ENCODE measurements at places on chromosomes 3 and 15. TPM values are rescaled to one million over a fixed set of nuclear protein-coding genes. Genes with fewer than 3 reads are reported as not detected.

Gene PPARG
- 374 TPM for total RNA-seq

Gene GPR160
- 5.5 TPM for total RNA-seq

Gene HDGFL3
- total RNA-seq, result 35.3 TPM

Gene GLT8D1
- total RNA-seq, result 24.0 TPM

Gene CCR4
- total RNA-seq, result 0.69 TPM

Gene EPM2AIP1
- 9.6 TPM for total RNA-seq

Gene GXYLT2
- total RNA-seq, result 12.8 TPM

Gene CNTN3
- 2.2 TPM for total RNA-seq

Gene BTD
- total RNA-seq, result 44.2 TPM

Gene ITIH1
- total RNA-seq, result 0.94 TPM

Gene ZBBX
- total RNA-seq, result not detected

Gene NOX5
- 0.36 TPM for total RNA-seq

Gene BFSP2
- not detected for total RNA-seq

Gene PODXL2
- total RNA-seq, result 1.7 TPM

Gene CORO2B
- total RNA-seq, result 18.8 TPM

Gene CCDC80
- 278 TPM for total RNA-seq

Gene CCDC39
- total RNA-seq, result 0.38 TPM

Gene THPO
- total RNA-seq, result 0.93 TPM

Gene TNIK
- 12.8 TPM for total RNA-seq

DNA sequence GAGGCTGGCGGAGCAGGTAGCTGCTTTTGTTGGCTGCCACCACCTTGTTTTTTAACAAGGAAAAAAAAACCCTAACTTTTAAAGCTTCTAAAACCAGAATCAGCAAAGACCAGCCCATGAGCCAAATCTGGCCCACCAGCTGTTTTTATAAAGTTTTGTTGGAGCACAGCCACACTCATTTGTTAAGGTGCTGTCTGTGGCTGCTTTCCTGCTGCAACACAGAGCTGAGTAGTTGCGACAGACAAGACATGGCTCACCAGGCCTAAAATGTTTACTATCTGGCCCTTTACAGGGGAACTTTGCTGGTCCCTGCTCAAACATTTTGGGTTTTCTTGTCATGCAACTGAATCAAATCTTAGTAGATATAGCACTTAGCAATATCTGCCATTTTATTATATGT, 18.9 kb downstream of the EFCAB12 start:
- no peak for DNase-seq

- DNase-seq, result no peak
These were observed 570 bp upstream of the NEDD4 start for GRCh38 chr15:55993804-55994560.

- DNase-seq, result no peak
These were observed 81.9 kb upstream of the PLXND1 start for GRCh38 chr3:129688271-129688895.

GRCh38 chr3:38516669-38517068, 20.5 kb downstream of the EXOG start:
- DNase-seq, result no peak

DNA sequence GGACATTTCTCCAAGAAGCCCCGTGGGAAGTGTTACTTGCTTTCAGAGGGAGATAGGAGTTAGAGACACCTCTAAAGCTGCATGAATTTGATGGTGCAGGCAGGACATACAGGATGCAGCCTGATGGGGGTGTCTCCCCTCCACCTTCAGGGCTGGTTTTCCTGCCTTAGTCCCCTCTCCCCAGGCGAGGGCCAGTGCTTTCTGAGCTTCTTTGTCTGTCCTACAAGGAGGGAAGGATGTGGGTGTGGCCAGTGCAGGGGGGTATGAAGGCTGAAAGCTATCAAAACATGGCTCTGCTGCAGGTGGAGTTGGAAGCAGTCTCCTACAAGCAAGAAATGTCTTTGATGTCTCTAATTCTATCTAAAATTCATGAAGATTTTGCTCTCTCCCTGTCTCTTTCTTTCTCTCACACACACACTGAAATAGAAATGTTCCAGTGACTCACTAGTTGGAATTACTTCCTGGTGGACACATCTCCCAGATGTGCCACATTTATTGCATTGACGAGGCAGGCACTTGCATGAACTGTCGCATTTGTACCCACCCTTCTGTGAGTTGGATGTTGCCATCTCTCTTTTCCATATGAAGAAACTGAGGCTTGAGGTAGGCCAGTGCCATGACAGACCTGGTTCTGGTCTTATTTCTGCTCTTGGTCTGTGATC, 13.9 kb upstream of the PODXL2 start:
- no peak for DNase-seq

DNA sequence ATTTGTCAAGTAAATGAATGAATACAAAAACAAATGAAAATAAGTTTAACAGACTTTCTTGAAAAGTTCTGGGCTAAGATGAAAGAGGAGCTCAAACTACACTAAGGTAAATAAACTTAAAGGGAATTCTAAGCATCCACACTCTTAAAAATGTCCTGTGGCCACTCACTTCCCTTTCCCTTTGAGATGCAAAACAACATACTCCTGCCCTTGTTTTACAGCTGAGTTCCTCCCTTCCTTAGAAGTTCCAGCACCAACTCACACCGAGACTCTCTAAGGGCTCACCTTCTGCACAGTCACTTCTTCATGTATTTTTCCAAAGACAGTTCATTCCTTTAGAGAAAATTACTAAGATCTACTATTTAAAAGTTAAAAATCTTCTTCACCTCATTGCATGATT, 123.3 kb upstream of the CMC1 start:
- DNase-seq, result no peak

DNA sequence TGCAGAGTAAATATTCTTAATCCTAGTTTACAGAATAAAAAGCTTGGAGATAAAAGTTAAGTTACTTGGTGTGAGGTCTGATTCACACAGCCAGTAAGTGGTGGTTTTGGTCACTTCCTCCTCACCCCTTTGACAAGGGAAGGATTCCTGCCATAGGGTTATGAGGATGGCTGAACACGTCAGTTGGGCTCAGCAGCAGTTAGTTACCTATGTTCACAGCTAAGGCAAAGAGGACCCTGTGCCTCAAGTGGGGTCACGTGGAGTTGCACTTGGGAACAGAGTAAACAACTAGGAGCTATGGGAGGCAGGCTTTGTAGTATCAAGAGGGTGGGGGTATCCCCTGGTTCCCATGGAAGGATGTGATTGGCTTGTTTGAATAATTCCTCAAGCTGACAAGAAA, 232.2 kb downstream of the UBE2E2 start:
- no peak for DNase-seq

DNA sequence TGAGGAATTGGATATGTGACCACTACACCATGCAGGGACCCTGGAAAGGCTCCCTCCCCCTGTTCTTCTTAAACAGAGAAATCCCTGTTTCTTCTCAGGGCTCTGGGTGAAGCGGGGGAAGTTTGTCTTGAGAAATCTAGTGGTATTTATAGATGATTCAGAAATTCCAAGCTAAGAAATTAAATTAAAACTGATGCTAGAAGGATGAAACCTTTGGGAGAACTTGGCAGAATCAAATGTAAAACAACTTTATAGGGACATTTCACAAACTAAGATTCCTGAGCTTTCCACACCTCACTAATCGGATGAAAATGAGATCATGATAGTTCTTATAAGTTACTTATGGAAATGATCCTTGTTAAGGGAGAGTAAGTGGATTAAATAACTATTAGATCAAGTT, 54.2 kb downstream of the FBXL2 start:
- DNase-seq, result no peak

GRCh38 chr15:31326875-31327668, 437 bp downstream of the KLF13 start:
- no peak for DNase-seq

DNA sequence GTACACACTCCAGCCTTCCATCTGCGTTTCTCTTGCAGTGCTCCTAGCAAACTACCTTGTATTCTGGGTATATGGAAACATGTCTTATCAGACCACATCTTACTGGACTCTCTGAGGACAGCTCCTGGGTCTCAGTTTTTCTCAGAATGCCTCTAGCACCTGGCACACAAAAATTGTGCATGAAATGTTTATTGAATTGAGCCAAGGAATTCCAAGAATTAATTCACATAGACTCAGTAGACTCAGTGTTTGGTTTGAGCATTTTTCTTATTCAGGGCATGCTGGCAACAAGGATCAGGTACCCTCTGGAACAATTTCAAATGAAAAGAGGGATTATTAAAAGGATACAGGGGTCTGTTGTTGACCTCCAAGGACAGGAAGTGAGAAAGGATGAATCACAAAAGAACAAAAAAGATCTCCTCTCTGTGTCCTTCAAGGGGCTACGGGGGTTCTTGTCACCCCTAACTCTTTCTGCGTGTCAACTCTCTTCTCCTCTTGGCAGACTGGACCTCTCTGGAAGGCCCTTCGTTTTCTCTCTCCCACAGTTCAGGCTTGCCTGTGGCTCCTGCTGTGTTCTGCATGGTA, 270.0 kb upstream of the HES1 start:
- no peak for DNase-seq

GRCh38 chr3:171781711-171782127, 28.6 kb downstream of the PLD1 start:
- no peak for DNase-seq

DNA sequence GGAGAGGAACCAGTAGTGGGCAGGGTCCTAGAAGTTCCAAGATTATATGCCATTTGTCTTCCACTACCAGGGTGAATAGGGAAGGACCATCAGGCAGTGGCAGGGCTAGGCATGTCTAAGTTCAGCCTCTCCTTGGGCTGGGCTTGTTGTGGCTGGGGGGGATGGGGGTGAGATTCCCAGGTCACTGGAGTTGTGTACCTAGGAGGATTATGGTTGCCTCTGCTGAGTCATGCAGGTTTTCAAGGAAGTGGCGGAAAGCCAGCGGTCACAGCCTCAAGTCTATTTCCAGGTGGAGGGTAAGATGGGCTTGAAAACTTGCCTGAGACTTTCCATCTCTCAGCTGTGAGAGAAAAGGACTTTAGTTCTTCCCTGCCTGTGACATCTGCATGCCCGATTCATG, 1407.1 kb downstream of the SI start:
- DNase-seq, result no peak

GRCh38 chr15:41544650-41545015, 576 bp upstream of the RPAP1 start:
- no peak for DNase-seq

DNA sequence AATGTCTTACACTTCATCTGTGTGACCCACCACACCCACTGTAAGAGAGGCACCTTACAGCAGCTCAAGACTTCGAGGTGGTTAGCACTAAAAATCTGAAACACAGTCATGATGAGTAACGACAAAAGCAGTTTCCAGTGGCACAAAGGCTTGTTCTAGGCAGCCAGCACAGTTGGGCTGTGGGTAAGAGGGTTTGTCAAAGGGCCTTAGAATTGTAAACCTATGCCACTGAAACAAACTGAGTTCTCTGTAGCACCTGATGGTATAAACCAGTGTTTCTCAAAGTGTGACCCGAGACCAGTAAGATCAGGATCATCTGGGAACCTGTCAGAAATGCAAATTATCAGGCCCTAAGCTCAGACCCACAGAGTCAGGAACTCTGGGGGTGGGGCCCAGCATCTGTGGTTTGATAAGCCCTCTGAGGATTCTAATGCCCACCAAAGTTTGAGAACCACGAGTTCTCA, 36.5 kb downstream of the DAPK2 start:
- no peak for DNase-seq

- DNase-seq, result no peak
These were observed 867.8 kb downstream of the SQOR start for GRCh38 chr15:46502667-46503066.

- DNase-seq, result no peak
These were observed 210.6 kb upstream of the ZPLD1 start for GRCh38 chr3:102224171-102224570.

- no peak for DNase-seq
These were observed 65.3 kb downstream of the LRTM1 start for GRCh38 chr3:54862526-54862925.

DNA sequence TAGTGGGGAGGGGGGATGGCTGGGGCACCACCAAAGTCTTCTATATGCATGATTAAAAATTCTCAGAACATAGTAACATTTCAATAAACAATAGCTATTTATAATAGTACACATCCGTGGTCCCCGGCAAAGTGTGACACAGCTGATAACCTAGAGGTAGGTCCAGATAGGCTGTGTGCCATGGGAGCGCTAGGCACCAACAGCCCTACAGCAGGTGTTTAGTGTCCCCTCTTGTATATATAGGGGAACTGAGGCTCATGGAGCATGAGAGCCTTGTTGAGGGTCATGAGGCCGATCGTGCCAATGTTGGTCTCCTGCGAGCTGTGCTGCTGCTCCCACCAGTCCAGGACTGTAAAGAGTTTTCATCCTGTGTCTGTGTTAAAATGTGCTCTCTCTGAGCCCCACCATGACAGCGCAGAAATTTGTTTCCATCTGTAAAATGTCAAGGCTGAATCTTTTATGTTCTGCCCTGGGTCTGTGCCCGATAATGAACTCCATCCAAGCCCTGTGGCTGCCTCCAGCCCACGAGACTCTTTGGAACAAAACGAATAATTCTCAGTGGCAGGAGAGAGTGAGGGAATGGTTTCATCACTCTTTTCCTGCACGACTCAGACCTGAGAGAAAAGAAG, 14.5 kb downstream of the TMEM158 start:
- DNase-seq, result no peak

GRCh38 chr15:98860281-98861041, 147.1 kb downstream of the PGPEP1L start:
- no peak for DNase-seq

DNA sequence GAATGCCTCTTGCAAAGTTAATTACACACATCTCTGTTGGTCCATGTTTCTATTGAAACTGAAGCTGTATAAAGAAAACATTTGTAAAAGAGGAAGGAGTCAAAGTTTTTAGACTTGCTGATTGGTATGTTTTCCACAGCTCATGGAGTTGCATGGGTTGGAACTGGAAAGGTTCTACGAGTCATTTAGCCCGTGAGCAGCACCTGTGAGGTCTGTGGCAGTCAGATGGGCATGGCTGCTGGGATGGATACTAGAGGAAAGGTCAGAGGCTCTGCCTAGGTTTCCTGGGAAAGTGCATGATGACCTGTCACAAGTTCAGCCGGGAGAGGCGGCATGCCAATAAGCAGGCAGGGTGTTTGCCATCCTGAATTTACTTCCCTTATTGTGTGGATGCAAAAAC, 155.4 kb downstream of the CACNA1D start:
- DNase-seq, result no peak

GRCh38 chr15:94683902-94684301, 452.5 kb downstream of the MCTP2 start:
- no peak for DNase-seq

GRCh38 chr15:74338676-74339075, 28.8 kb downstream of the CYP11A1 start:
- no peak for DNase-seq

GRCh38 chr3:141797819-141798447, 34.7 kb downstream of the GRK7 start:
- no peak for DNase-seq

- no peak for DNase-seq
These were observed 131.6 kb downstream of the LEKR1 start for GRCh38 chr3:156957715-156958114.

GRCh38 chr3:135218304-135218703, 423.2 kb downstream of the EPHB1 start:
- DNase-seq, result no peak

- DNase-seq, result no peak
These were observed 18.9 kb upstream of the SEMA5B start for GRCh38 chr3:123046262-123047061.

All from omental fat pad (tissue), 4 donors.